ENCODE measurements at places on chromosomes 11 and 22.
A peak's percentile ranks its signal among the peaks of the same experiment; 100 is the strongest.

GRCh38 chr11:119615003-119615881 is 113.8 kb downstream of the NECTIN1 start:
- no peaks in the 10 kb centered on the region for H3K27me3 ChIP-seq
- peak; percentile 17 for DNase-seq
- no peak overlapping the region for H3K27ac ChIP-seq

GRCh38 chr11:81421251-81421860 is 1312.3 kb downstream of the FAM181B start:
- DNase-seq = no peak
- no peaks in the 10 kb centered on the region for H3K27me3 ChIP-seq
- H3K27ac ChIP-seq = no peak overlapping the region
- H3K36me3 ChIP-seq = no peaks in the 10 kb centered on the region
- H3K4me1 ChIP-seq = no peaks in the 10 kb centered on the region

DNA sequence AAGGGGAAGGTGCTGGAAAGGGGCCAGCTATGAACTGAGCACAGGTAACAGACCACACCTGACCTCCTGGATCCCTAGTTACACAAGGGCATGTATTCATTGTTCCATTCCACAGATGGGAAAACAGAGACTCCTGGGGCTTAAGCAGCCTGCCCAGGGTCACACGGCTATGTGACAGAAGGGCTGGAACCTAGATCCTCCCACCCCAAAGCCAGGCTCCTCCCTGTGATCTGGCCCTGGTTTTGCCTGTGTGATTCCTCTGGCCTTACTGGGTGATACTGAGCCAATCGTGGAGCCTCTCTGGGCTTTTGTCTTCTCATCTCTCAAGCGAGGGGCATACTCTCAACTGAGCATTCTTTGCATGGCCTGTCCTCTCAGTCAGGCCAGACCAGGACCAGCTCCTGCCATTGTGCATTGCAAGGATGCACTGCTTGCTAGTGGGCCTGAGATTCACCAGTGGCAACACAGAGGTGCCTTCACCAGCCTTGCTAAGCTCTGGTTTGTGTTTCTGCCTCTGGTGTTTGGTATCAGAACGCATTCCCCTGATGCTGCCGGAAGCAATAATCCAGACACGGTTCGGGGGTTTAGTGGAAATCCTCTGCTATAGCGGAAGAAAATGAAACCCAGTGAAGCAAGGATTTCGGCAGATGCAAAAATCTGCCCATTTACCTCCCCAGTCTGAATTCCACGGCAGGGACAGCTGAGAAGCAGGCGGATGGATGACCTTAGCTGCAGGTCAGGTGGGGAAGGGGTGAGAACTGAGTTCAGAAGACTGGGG is 226.6 kb downstream of the ST3GAL4 start:
- no peak for DNase-seq
- H3K4me1 ChIP-seq = no peaks in the 10 kb centered on the region
- no peak overlapping the region for H3K27ac ChIP-seq
- no peaks in the 10 kb centered on the region for H3K27me3 ChIP-seq
- H3K36me3 ChIP-seq = no peaks in the 10 kb centered on the region
- H3K4me3 ChIP-seq = no peak overlapping the region

DNA sequence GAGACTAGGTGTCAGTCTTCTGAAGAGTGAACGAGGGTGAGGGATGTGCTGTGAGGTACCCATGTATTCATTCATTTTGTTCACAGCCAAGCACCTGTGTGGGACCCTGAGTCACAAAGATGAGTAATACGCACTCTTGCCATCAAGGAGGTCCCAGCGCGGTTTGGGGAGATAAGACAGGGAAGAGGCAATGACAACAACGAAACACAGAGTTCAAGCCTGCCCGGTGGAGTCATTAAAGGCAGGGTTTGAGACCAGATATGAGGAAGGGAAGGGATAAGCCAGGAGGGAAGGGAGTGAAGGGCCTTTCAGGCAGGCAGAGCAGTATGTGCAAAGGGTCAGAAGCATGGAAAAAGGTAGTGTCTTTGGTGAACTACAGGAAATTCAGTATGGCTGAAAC is 4.6 kb downstream of the DCHS1 start:
- H3K4me1 ChIP-seq = no peaks in the 10 kb centered on the region
- no peak overlapping the region for H3K27ac ChIP-seq
- H3K4me3 ChIP-seq = no peak overlapping the region
- no peaks in the 10 kb centered on the region for H3K36me3 ChIP-seq

DNA sequence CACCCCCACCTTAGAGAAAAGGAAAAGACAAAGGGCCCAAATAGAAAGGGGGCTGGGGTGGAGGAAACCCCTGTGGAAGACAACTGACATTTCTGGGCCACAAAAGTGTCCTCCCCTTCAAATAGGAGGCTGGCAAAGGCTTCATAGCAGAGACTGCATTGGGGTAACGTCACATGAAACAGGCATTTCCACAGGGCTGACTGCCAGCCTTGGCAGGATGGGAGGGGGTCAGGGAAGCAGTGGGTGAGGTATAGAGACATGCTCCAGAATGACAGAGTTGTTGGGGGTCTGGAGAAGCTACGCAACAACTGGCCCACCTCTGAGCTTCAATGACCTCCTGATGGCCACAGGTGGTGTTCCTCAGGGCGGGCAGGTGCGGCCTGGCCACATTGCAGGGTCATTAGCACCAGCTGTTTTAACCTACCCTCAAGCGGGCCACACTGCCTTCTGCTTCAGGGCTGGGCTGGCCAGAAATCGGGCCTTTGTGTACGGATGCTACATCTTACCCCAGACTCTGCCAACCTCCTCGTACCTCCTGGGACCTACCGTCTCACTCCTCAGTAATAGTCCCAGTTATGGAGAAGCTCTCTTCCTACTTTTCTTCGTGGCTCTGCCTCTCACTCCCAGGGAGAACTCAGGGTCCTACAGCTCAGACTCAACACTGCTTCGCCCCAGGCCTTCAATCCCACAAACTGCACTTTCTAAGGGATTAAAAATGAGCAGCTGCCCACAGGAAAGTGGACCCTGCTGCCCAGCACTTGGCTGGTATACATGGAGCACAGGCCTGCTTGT is 160.0 kb upstream of the NCAM1 start:
- no peak overlapping the region for H3K4me3 ChIP-seq
- no peak for DNase-seq
- H3K27ac ChIP-seq = no peak overlapping the region
- H3K27me3 ChIP-seq = no peaks in the 10 kb centered on the region
- H3K4me1 ChIP-seq = peaks cover 6% of the 10 kb centered on the region
- H3K36me3 ChIP-seq = no peaks in the 10 kb centered on the region

GRCh38 chr11:6196396-6196795 is 2.6 kb upstream of the OR52W1 start:
- no peaks in the 10 kb centered on the region for H3K27me3 ChIP-seq
- DNase-seq = no peak
- H3K4me1 ChIP-seq = peaks cover 2% of the 10 kb centered on the region
- H3K36me3 ChIP-seq = no peaks in the 10 kb centered on the region
- H3K4me3 ChIP-seq = no peak overlapping the region

GRCh38 chr22:39264349-39265038 is 19.7 kb upstream of the PDGFB start:
- H3K4me1 ChIP-seq = no peaks in the 10 kb centered on the region
- H3K27ac ChIP-seq = no peak overlapping the region
- H3K27me3 ChIP-seq = no peaks in the 10 kb centered on the region
- peak; percentile 46 for DNase-seq
- H3K36me3 ChIP-seq = no peaks in the 10 kb centered on the region

- no peak overlapping the region for H3K4me3 ChIP-seq
- no peak for DNase-seq
- no peaks in the 10 kb centered on the region for H3K27me3 ChIP-seq
- no peaks in the 10 kb centered on the region for H3K36me3 ChIP-seq
- H3K27ac ChIP-seq = no peak overlapping the region
Observed at GRCh38 chr11:46827995-46828394, 18.1 kb downstream of the CKAP5 start.
